ENCODE measurements at places on chromosomes 16 and 17.

- DNase-seq = peak; percentile 65
These were observed 3.9 kb downstream of the HS3ST3A1 start for GRCh38 chr17:13597723-13598347.

DNA sequence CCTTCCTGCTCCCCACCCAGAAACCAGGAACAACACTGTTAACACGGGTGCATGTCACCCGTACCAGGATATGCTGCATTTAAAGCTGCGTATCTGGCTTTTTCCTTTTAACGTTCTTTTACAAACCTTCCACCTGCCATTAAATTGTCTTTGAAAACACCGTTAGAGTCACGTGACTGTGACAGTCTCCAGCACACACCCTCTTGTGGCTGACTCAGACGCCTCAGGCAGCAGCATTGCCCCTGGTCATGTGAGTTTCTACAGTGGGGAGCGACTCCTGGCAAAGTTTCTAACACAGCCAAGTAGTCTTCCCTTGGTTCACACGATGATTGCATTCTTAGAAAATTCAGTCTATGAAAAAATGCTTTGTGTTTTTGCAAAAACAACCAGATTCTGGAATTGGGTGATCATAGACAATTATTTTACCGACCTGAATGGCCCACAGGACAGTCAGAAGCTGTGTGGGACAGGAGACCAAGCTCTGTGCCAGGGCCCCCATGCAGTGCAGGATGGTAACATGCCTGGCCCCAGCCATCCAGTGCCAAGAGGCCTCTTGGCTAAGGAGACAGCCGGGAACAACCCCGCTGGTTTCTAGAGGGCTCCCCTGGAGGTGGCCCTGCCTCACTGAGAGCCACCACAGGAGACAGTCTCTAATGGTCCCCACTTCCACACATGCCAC lies 199.1 kb downstream of the KATNIP start:
- DNase-seq = no peak

DNA sequence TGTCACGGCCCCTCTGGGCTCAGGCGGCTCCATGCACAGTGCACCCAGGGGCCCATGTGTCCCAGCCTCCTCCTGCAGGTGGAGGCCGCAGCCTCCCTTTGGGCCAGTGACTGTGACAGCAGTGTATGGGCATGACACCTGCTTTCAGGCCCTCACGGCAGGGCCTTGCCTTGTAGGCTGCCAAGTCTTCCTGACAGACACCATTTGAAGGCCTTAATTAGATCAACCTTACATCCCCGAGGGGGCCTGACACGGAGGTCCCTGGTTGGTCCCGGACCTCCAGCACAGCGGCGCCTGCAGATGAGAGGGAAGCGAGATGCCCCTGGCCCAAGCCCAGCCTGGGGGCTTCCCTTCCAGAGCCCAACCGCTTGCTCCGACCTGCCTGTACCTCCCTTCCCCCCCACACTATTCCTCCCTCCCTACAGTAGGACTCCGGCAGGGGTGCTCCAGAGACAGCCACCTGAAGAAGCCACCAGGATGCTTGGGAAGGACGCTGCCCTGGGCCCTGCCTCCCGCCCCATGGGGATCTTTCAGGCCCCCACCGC lies 31.9 kb downstream of the BAIAP2 start:
- no peak for DNase-seq

DNA sequence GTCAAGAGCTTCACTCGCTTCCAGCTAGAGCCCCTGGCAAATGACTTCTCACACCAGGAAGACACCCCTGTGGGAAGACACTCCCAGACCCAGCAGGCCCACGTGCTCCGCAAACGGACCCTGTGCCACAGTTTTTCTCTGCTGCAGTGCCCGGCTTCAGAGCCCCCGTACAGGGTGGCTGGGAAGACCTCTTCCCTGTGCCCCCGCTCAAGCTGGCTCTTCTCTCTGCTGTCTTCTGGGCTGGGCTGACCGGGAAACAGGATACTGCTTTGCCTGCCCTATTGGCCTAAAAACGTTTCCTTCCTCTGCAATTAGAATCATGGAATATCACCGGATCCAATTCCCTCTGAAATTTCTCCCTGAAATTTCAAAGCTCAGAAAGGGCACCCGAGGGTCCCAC lies 63.7 kb upstream of the CRHR1 start:
- no peak for DNase-seq

- no peak for DNase-seq
These were observed 117.4 kb downstream of the MYO1D start for GRCh38 chr17:32759476-32759875.

GRCh38 chr17:75402026-75402425 lies 3.5 kb downstream of the GRB2 start:
- DNase-seq = no peak

GRCh38 chr17:44536090-44536953 lies 21.0 kb upstream of the FZD2 start:
- no peak for DNase-seq

DNA sequence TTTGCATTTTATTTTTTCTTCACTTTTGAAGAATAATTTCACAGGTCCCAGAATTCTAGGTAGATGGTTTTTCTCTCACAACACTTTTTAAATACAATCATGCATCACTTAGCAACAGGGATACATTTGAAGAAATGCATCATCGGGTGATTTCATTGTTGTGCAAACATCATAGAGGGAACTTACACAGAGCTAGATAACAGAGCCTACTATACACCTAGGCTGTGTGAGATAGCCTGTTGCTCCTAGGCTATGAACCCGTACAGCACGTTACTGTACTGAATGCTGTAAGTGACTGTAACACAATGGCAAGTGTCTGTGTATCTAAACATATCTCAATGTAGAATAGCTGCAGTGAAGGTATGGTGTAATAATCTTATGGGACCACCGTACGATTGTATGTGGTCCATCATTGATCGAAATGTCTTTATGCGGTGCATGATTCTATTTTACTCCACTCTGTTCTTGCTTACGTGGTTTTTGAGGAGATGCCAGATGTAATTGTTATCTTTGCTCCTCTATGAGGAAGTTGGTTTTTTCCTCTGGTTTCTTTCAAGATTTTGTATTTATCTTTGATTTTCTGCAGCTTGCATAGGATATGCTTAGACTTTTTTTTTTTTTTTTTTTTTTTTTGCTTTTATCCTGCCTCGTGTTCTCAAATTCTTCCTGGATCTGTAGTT lies 35.5 kb upstream of the TMEM92 start:
- DNase-seq = no peak

- DNase-seq = no peak
These were observed 497 bp downstream of the CES1 start for GRCh38 chr16:55832425-55832772.

- DNase-seq = peak; percentile 71
These were observed 1.6 kb downstream of the ZNF598 start for GRCh38 chr16:2008009-2008526.

DNA sequence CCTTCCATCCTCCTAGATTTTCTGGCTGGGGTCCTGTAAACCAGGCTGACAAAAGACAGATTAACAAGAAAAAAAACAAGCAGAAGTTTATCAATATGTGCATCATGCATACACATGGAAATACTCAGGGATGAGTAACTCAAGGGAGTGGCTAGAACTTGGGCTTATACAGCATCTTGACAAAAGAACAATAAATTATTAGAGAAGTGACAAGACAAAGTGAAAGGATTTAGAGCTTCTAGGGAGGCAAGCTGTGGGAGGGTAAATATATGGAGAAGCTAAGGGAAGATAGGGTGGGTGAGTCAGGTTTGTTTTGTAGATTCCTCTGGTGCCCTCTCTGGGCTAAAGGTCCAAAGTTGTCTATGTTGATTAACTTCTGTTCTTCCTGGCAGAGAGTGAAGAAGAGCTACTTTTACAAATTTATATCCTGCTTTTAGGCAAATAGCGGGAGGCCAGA lies 48.0 kb upstream of the NDRG4 start:
- no peak for DNase-seq

GRCh38 chr17:35740216-35740615 lies 8.8 kb downstream of the RASL10B start:
- no peak for DNase-seq

DNA sequence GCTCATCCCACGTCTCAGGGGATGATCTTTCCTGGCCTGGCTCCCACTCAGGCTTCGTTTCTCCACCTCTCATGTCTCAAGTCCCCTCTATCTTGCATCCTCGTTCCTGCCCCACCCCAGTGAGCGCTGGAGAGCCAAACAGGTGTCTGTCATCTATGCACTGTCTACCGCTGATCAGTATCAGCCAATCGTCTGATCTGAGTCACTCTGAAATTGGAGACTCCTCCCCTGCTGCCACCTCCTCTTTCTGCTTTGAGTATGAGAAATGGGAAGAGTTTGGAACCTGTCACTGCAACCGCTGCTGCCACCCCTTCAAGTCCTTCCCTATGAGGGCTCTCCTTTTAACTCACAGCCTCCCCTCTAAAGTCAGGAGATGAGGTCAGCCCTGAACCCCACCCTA lies 28.0 kb downstream of the FZD2 start:
- DNase-seq = no peak

- DNase-seq = no peak
These were observed 201.3 kb downstream of the XYLT1 start for GRCh38 chr16:17269439-17269838.

DNA sequence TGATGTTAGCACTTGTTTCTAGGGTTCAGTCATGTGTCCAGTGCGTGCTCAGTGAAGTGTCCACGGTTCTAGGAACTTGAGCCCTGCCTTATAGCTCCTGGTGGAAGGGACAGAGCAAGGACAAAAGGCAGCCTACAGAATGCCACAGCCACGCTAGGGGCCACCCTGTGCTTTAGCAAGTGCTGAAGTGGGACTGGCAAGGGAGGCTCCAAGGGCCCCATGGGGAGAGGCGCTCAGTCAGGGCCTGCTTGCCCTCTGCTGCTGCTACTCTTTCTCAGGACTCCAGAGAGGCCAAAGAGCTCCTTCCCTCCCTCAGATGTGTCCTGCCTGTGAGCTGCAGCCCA lies 6.8 kb downstream of the NT5C start:
- no peak for DNase-seq

- no peak for DNase-seq
These were observed 33.5 kb downstream of the KCNJ2 start for GRCh38 chr17:70202840-70203239.

GRCh38 chr17:45408611-45409421 lies 23.9 kb downstream of the ARHGAP27 start:
- DNase-seq = no peak

DNA sequence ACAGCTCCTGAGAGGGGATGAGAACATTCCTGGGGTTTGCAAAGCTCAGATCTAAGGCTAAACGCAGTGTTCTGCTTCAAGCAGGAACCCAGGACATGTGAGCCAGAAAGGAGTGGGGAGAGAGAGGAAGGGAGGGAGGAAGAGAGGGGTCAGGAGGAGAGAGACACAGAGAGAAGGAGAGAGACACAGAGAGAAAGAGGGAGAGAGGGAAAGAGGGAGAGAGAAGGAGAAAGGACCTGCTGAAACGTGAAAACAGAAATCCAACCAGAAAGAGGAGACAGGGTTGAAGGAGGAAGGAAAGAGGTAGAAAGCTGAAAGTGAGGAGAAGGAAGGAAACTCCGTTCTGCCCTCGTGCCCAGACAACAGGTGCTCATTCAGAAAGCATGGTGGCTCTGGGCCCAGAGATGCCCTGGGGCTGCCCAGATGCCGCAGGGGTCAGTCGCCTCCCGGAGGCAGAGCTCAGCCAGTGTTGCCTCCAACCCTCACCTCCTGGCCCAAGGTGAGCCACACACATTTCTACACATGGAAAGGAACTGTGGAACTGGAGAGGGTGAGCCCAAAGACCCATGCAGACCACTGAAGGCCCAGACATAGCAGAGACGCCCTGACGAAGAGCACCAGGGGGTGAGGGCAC lies 49.0 kb upstream of the ENPP7 start:
- no peak for DNase-seq

- peak; percentile 58 for DNase-seq
These were observed 48.4 kb upstream of the KDM8 start for GRCh38 chr16:27154705-27155521.

GRCh38 chr17:68343976-68344375 lies 52.7 kb downstream of the ARSG start:
- no peak for DNase-seq

GRCh38 chr17:74740173-74740572 lies 3.1 kb downstream of the RAB37 start:
- DNase-seq = no peak

DNA sequence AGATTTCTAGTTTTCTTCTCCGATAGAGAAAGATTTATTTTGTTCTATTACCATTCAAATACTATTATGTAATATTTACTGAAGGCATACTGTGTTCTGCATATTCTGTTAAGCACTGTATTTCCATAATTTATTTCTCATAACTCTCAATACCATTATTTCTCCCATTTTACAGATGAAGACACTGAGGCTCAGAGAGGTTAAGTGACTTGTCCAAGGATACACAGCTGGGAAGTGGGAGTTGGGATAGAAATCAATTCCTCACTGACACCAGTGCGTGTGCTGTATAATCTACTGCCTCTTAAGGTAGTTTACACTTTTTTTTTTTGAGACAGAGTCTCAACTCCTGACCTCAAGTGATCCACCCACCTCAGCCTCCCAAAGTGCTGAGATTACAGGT lies 7.4 kb downstream of the NLRC3 start:
- no peak for DNase-seq

- no peak for DNase-seq
These were observed 22.9 kb downstream of the PIK3R6 start for GRCh38 chr17:8844229-8845218.

DNA sequence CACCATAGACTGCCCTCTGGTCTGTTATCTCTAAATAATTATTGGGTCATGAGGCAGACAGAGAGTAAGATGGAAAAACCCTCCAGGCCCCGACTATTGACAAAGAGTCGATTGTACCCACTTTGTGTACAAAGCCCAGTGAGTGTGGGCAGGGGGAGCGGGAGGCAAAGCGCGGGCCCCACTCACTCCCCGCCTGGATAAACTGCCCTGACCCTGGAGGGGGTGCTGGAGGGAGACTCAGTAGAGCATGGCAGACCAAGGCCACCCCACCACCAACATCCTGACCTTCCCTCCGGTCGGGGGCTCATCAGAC lies 11.2 kb upstream of the CPSF4L start:
- no peak for DNase-seq

DNA sequence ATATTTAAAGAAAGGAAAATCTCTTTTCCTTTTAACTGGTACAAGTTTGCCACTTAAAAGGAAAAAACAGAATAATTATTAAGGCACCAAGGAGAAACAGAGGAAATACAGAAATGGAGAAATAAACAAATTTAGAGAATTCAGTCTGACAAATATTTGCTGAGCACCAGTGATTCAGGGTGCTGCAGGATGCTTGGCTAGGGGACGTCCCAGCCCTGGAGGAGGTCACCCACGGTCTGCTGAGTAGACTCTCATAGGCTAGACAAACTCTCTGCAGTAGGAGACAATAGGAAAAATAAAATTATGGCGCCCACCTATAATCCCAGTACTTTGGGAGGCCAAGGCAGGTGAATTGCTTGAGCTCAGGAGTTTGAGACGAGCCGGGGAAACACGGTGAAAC lies 15.9 kb downstream of the C1QTNF1 start:
- no peak for DNase-seq

DNA sequence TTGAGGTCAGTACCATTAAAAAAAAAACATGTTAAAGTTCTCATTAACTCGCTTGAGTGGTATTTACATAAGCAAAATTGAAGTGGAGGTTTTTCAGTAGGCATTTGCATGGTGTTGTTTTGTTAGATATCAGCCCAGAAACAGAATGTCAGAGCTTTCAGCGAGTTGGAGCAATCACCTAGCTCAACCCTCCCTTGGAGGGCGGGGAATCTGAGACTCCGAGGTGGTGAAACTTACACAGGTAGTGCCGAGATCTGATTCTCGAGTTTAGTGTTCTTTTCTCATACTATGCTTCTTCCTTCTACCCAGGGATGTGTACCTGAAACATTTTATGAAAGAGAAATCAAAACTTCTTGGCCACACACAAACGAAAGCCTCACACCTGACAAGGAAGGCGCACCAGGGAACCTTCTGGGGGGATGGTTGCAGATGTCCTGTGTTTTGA lies 6.6 kb downstream of the SEC14L1 start:
- no peak for DNase-seq
